ENCODE measurements at places on chromosomes 12 and 14. TPM values are rescaled to one million over a fixed set of nuclear protein-coding genes. Genes with fewer than 3 reads are reported as not detected.

STYK1 gene
- 11.4 TPM for total RNA-seq

SERPINA10 gene
- total RNA-seq = not detected

DNA sequence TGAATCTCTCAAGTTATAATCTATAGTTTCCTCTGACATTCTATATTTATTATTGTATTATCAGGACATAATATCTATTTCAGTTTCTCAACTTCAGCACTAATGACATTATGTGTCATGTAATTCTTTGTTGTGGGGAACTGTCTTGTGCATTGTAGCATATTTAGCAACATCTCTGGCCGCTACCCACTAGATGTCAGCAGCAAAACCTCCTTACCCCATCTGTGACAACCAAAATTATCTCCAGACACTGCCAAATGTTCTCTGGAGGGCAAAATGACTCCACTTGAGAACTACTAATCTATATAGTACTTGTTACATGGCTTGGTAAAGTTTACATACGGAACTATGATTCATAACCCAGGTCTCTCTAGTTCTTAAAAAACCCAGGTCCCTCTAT is 110.2 kb downstream of the RASSF9 start:
- H3K27ac ChIP-seq = no peak overlapping the region
- no peaks in the 10 kb centered on the region for H3K27me3 ChIP-seq
- DNase-seq = no peak
- H3K36me3 ChIP-seq = no peaks in the 10 kb centered on the region

GRCh38 chr12:750366-751191 is 1.8 kb upstream of the WNK1 start:
- H3K4me3 ChIP-seq = no peak overlapping the region
- H3K4me1 ChIP-seq = peaks cover 17% of the 10 kb centered on the region
- H3K36me3 ChIP-seq = peaks cover 9% of the 10 kb centered on the region
- no peak overlapping the region for H3K27ac ChIP-seq
- DNase-seq = no peak

DNA sequence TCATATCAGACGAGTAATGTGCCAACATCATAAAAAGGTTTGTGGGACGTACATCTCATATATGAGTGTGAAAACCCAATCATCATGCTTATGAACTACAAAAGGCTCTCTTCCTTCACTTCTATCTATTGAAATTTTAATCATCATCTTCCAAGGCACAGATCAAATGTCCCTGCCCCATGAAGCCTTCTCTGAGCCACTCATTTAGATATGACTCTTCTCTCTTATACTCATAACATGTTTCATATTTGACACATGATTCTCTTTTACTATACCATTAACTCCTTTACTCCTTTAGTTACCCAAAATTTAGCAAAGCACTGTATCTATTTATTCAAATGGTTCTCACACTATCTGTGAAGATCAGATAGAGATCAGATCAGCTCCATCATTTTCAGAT is 22.2 kb downstream of the RALGAPA1 start:
- H3K36me3 ChIP-seq = no peaks in the 10 kb centered on the region
- DNase-seq = no peak
- no peaks in the 10 kb centered on the region for H3K27me3 ChIP-seq

DNA sequence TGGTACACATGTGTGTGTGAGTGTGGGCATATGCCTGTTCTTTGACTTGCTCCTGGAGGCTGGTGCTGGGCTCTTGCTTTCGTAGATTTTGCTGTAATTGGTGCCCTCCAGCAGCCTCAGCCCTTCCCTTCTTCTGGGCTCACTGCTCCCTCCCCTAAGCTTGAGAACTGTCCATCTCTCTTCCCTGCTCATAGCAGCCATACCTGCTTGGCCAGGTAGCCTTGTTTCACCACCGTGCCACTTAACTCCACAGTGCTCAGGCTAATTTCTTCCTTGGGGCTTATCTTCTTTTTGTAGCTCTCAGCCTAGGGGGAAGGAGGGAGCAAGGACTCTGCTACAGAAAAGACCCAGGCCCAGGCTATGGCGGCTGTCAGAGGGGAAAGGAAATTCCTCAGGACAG is 19.8 kb downstream of the PLEK2 start:
- H3K4me3 ChIP-seq = no peak overlapping the region
- peaks cover 8% of the 10 kb centered on the region for H3K27me3 ChIP-seq
- no peak for DNase-seq
- H3K27ac ChIP-seq = no peak overlapping the region
- peaks cover 30% of the 10 kb centered on the region for H3K4me1 ChIP-seq
- H3K36me3 ChIP-seq = peaks cover 4% of the 10 kb centered on the region

- no peak for DNase-seq
- H3K27ac ChIP-seq = peak overlapping the region; percentile 74
- peaks cover 35% of the 10 kb centered on the region for H3K4me1 ChIP-seq
Measured at GRCh38 chr14:73723797-73724661, 9.8 kb upstream of the PNMA1 start.

GRCh38 chr12:76083904-76084862 is at the start of gene NAP1L1:
TSS of gene NAP1L1 (minus strand) at chr12:76084685. CDS start at chr12:76074219, 10,466 bp downstream.
- peak within 1 kb of the TSS; percentile 95 for H3K4me3 ChIP-seq
- no peaks in the 10 kb centered on the region for H3K36me3 ChIP-seq
- peaks cover 6% of the 10 kb centered on the region for H3K27me3 ChIP-seq
- peak within 1 kb of the TSS; percentile 92 for H3K27ac ChIP-seq
- H3K4me1 ChIP-seq = peaks cover 26% of the 10 kb centered on the region

All from endothelial cell (in vitro differentiated cells).